HFF-Myc (cell line): ENCODE measurements at places on chromosomes 11 and 22.
A peak's percentile ranks its signal among the peaks of the same experiment; 100 is the strongest.

- peak; percentile 3 for DNase-seq
Observed at GRCh38 chr11:22304337-22304961, 33.7 kb upstream of the SLC17A6 start.

- no peak for DNase-seq
Observed at GRCh38 chr11:10561043-10561818, 7.2 kb downstream of the LYVE1 start.

DNA sequence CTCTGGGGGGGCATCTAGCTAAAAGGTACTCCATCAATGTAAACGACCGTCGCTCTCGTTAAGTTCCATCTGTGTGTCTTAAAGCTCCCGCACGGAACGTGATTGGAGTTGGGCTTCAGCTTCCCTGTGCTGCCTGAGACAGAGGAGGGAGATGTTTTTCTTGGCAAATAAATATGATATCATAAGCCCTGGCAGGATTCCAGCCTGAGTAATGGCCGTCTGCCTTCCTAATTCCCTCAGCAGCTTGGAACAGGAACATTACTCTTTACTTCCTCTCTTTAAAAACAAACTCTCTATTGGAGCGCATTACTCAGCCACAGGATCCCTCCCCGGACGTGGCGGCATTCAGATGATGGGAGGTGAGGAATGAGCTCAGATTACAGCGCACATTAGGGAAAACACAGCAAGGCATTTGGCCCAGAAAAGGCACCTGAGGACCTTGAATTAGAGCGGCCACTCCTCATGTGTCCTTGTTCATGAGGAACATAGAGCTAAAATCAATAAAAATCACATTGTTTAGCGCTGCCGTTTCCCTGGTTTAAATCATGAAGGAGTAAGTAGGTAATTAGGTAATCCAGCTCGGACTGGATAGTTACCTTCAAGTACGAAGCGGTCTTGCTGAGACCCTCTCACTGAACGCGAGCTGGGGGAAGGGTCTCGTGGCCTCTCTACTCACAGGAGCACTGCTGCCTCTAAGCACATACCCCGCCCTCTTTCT is 230.4 kb downstream of the ST3GAL4 start:
- DNase-seq: peak; percentile 85

DNA sequence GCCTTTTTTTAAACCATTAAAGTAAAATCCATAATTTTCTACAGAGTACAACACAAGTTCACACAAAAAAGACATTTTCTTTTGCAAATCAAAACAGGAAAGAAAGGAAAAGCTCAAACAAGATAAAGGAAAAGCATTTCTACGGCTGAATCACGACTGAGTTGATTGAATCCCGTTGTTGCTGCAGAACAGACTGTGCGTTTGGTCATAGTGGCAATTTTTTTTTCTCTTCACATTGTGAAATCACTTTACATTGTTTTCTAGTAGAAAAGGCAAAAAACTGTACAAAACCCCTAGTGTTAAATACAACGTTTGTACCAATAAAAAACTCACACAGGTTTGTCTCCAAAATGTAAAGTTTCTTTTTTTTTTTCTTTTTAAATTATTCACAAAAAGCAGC is 17.3 kb upstream of the RAPSN start:
- DNase-seq: no peak

DNA sequence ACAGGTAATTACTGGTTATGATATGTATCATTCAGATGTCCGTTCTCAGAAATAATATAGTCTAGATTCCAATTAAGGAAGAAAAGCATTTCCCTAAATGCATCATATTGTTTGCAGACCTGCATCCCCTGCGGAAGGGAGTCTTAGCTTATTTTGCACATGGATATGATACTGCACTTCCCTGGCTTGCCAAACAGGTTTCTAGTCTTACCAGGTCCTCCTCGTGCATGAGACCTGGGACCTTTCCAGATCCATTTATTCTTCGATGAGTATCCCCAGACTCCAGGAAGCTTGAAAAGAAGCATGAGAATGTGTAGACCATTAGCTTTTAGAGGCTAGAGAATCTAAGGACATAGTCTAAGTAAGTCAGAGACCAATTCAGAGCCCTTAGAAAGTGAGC is 30.6 kb downstream of the CYB5R2 start:
- no peak for DNase-seq

DNA sequence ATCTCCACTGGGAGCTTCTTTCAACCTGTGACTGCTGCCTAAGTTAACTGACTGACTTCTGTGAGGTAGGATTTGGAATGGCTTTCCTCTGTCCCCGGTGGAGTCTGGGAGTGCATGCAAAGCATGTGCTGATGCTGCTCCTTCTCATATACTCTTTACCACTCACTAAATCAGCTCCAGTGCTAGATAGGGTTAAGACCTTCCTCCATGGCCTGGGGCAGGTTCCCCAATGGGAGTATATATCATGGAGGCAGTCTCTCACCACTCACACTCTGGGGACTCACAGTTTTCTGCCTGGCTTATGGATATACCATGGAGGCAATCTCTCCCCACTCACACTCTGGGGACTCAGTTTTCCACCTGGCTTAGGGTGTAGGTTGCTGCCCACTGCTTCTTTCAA is 10.1 kb upstream of the FANCF start:
- no peak for DNase-seq

DNA sequence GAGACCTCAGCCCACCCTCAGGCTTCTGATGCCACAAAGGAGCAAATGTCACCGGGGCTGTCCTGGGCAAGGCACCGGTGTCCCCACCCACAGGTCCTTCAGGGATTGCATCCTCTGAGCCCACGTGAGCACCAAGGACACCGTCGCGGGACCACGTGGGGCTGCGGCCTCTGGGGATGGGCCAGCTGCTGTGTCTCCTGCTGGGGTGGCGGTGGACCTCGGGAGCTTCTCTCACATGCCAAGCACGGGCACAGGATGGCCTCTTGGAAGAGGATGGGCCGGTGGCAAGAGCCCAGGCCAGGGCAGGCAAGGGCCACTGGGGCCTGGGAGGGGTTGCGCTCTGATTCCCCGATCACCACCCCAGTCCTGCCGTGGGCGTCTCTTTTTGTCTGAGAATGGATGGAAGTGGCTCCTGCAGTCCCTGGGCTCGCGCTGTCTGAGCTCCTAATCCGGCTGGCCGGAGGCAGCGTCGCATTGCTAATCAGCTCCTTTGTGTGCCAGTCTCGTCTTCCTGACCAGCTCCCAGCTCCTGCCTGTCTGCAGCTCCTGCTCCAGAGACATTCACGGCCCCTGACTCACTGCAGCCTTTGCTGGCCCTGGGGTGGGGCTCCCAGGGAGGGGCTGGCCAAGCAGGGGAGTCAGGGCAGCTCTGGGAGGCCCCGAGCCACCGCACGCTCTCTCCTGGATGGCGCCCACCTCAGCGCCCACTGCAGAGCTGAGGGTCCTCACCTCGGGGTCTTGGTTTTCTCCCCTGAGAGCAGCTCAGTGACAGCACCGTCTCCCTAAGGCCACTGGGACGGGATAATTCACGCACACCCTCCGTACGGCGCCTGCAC is 146.7 kb downstream of the CTTN start:
- no peak for DNase-seq

GRCh38 chr22:47203554-47203991 is 441.1 kb downstream of the TBC1D22A start:
- DNase-seq: no peak

GRCh38 chr11:29318134-29318845 is 698.5 kb downstream of the KCNA4 start:
- no peak for DNase-seq

GRCh38 chr11:131629925-131630540 is 259.6 kb downstream of the NTM start:
- no peak for DNase-seq

- no peak for DNase-seq
Observed at GRCh38 chr11:35785287-35786167, 123.0 kb downstream of the TRIM44 start.

DNA sequence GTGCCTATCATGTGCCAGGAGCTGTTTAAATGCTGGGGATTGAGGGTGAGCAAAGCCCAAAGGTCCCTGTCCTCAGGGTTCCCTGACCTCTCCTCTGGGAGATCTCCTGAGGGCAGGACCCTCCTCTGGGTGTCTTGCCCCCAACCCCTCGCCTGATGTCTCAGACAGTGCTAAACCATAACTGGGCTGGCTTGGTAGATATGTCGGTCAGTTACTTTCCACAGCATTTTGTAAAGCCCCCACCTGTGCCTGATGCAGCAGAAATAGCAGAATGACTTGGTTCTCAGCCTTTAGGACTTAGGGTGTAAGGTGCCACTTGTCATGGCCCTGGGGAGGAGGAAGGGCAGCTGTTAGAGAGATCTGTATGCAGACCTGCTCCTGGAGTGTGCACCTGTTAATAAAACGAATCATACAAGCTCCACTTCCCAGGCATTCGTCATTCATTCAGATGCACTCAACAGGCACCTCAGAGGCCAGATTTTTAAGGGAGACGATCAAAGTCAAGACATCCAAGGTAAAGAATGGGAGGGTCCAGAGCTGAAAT is 88.1 kb downstream of the TP53I11 start:
- DNase-seq: no peak

GRCh38 chr11:65411681-65412070 is 10.9 kb upstream of the NEAT1 start:
- no peak for DNase-seq

GRCh38 chr11:47398551-47398950 is 9.8 kb upstream of the SLC39A13 start:
- no peak for DNase-seq

- DNase-seq: no peak
Observed at GRCh38 chr11:19433791-19434190, 193.0 kb upstream of the E2F8 start.

DNA sequence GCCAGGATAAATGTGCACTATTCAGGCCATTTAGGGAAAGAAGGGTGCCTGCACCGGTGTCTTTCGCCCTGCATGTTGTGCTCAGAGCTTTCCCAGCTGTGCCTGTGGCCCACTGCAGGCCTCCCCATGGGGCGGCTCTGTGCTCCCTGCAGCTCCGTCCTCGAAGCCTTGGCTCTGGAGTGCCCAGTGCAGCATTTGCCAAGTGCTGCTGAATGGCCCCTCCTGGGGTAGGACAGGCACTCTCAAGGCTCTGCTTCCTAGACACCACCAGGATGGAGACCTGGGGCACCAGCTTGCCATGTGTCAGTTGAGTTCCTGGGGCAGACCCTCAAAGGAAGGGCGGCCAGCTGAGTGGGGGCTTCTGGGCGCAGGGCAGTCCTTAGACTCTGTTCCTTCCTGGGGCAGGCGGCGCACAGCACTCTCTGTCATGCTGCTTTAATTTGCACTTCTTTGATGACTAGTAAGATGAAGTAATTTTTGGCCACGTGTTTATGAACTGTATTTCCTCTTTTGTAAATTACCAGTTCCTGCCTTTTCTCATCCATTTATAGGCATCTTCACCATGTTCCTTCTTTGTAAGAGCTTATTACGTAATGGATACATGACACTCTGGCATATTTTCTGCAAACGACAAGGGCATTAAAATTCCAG is 32.1 kb upstream of the GNB1L start:
- DNase-seq: peak; percentile 71

GRCh38 chr22:43152357-43153071 is 1.2 kb downstream of the TSPO start:
- DNase-seq: no peak

DNA sequence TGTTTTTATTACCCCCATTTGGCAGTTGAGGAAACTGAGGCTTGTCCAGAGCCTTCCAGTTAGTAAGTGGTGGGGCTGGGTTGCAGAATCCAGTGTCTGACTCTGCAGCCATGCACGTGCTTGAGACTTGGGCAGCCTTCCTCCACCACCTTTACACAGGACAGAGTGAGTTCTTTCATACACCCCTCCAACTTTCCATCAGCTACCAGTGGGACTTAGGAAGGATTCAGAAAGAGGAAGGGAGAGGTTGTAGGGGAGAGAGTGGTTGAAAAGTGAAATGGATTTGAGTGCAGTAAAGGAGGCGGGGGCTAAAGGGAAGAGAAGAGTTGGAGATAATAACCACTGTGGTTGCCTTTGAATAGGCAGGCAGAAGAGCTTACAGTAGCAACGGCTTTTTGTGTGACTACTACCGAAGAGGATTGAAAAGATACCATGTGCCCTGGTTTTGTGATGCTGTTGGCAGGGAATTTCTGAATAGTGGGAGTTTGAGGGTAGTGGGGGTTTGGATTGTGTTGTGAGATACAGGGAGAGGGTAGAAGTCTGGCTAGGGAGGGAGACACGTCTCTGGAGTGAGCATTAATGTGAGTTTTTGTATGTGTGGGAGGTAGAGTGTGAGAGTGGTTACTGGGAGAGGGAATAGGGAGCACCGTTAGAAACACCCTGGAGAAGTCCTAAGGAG is 1.7 kb downstream of the UVRAG start:
- DNase-seq: no peak

DNA sequence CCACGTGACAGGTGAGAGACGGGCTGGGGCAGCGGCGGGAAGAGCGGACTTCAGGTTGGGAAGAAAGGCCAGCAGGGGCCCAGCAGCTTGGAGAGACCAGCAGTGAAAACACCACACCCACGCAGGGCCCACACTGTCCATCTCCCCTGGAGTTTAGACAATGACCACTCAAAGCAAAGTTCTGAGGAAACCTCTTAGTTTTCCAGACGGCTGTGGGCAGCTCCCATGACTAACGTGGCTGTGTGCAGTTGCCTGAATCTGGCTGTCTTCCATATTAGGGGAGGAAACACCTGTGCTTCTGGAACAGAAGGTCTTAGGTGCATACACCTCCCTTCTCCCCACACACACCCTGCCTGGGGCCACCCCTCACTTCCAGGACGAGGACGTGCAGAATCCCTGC is 70.6 kb upstream of the TTLL12 start:
- no peak for DNase-seq

GRCh38 chr11:134341805-134342571 is 10.2 kb downstream of the GLB1L2 start:
- DNase-seq: no peak

DNA sequence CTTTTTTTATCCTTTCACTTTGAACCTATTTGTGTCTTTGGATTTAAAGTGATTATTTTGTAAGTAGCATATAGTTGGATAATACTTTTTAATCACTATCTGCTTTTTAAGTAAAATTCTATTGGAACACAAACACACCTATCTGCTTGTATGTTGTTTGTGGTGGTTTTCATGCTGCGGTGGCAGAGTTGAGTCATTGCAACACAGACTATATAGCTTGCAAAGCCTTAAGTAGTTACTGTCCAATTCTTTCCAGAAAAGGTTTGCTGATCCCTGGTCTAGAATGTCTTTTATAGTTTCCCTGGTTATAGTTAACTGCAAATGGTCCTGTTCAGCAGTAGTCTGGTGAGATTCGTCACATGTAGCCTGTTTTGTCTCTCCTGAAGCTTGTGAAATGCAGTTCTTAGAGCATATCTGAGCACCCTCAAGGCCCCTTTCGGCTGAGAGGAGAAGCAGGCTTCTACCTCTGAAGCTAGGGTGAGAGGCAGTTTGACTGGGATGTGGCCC is 21.5 kb downstream of the SHANK3 start:
- no peak for DNase-seq

GRCh38 chr11:17692931-17693330 is 26.4 kb upstream of the MYOD1 start:
- DNase-seq: no peak

DNA sequence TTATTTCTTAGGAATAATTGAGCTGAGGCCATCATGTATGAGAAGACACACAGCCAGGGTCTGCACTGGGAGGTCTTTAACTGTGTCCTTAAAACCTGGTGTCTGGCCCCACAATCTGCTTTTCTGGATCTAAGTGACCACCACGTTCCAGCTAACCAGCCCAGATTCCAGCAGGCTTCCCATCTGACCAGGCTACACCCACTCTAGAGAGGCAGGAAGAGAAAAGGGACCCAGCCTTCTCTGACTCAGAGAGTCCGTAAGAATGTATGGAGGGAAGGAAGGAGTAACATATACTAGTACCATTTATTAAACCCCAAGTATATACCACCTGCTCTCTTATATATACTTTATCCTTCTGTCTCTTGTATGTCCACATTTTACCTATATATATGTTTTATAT is 80.1 kb downstream of the LDLRAD3 start:
- no peak for DNase-seq
